ENCODE measurements at places on chromosomes 6 and 20.

GRCh38 chr6:115362234-115362633 lies 698.5 kb downstream of the FRK start:
- DNase-seq = no peak

DNA sequence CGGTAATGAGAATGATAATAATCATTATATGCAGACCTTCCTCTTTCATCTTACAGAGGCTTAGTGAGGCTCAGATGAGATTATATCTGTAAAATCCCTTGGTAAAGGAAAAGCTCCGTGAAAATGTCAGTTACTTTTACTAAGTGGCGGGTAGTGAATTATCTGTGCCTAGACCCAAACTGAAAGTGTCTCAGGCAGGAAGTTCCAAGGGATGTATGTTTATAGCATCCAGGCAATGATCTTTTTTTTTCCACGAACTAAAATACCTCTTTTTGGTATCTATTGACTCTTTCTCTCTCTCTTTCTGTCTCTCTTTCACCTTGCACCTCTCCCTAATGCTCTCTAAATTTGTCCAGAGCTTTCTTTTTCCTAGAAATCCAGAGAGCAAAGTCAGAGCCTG lies 5.0 kb downstream of the TCF21 start:
- no peak for DNase-seq

GRCh38 chr6:42907336-42907735 lies 8.5 kb upstream of the PTCRA start:
- no peak for DNase-seq

DNA sequence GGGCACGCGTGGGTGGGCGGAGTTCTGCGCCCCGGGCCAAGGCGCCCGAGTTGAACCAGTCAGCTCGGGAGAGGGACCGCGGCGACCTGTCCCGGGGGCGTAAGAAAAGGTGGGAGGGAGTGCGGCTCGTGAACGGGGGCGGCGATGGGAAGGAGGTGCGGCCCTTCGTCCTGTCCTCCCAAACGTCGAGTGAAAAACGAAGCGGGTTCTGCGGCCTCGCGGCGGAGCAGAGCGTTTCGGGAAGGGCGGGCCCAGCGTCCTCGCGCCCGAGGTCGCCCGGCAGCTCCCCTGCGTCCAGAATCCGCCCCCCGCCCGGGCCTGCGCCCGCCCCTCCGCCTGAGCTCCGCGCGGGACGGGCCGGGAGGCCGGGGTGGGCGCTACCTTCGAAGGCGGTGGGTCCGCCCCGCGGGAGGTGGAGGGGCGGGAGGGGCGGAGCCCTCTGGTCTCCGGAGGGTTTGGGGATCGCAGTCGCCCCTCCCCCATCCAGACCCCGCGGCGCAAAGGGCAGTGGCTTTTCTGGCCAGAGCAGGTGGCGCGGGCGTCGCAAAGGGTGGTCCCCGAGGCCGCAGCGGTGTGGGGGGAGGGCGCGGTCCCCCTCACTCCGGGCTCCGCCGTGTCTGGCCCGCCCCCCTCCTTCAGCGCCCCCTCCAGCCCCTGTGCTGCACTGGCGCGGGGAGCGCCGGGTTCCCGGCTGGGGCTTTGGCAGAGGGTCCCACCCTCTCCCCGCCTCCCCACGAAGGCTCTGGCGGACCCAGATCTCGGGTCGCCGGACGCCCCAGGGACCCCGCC lies 838 bp downstream of the STMN3 start:
- peak; percentile 30 for DNase-seq

DNA sequence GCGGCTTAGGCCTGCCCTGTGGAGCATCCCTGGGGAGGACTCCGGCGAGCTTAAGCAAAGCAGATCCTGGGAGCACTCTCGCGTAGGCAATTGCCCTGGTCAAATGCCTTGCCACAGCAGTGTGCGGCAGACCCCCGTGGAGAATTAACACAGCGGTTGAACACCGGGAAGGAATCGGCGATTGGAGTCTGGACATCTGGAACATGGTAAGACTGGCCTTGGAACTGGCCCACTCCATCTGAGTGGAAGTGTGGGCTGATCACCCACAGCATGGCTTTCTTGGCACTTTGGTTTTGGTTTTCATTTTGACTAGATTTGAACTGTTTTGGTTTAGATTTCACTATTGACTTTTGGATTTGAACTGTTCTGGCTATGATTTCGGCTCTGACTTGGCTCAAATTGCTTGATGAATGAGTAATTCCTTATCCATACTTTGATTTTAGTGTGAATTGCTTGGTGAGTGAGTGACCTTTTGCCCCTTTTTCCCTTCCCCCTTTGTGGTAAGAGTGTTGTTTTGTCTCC lies 300.7 kb downstream of the RNGTT start:
- no peak for DNase-seq

- DNase-seq = no peak
Observed at GRCh38 chr6:32113386-32114352, 4.5 kb upstream of the TNXB start.
